ENCODE measurements at places on chromosomes 2 and 18. TPM values are rescaled to one million over a fixed set of nuclear protein-coding genes. Genes with fewer than 3 reads are reported as not detected.

DNA sequence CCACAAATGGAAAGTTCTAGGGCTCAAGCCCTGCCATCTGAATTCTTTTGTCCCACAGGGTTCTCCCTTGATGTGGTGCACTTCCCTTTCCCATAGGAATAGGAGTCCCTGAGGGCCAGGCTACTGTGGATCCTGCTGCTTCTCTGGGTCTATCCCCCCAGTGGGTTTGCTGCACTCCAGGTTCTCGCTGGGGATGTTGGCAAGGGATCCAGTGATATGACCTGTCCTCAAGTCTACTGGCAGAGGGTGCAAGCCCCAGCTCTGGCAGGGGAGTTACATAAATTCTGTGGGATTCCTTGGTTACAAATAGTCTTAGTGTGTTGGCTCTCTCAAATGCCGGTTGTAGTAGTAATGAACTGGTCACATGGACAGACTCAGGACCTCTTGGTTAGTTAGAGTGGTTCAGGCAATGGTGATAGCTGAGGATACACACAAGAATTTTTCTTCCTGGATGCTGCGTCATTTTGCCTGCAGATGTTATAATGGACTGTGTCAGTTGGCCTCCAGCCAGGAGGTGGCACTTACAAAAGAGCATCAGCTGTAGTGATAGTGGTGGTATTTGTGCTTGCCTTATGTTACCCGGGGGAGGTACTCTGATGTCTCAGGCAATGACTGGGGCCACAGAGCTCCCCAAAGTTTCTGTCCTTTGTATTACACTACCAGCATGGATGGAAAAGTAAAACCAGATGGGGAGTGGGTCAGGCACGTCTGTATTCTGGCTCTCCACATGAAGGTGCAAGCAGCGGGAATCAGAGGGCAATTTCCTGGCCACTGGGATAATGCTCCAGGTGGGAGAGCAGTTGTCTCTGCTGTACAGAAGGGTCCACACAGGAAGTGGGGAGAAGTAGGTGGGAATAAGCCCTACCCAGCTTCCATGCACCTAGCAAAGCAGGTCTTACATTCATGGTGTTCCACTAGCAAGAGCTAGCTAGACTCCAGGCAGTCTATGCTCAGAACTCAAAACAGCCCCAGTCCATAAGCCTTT is 267.9 kb downstream of the SOX11 start:
- H3K36me3 ChIP-seq, result no peaks in the 10 kb centered on the region
- H3K4me1 ChIP-seq, result no peaks in the 10 kb centered on the region
- no peaks in the 10 kb centered on the region for H3K27me3 ChIP-seq
- no peak for DNase-seq
- no peak overlapping the region for H3K27ac ChIP-seq
- H3K4me3 ChIP-seq, result no peak overlapping the region

- no peaks in the 10 kb centered on the region for H3K27me3 ChIP-seq
- no peak for DNase-seq
- H3K4me1 ChIP-seq, result no peaks in the 10 kb centered on the region
- peaks cover 4% of the 10 kb centered on the region for H3K36me3 ChIP-seq
Observed at GRCh38 chr2:238358769-238359168, 38.5 kb downstream of the TRAF3IP1 start.

MOCOS gene
- total RNA-seq, result 28.1 TPM

- H3K4me1 ChIP-seq, result no peaks in the 10 kb centered on the region
- H3K27me3 ChIP-seq, result no peaks in the 10 kb centered on the region
- H3K36me3 ChIP-seq, result no peaks in the 10 kb centered on the region
- H3K4me3 ChIP-seq, result no peak overlapping the region
- DNase-seq, result no peak
Observed at GRCh38 chr18:55912071-55912470, 324.1 kb upstream of the TCF4 start.
